Spleen (tissue), 13 donors: ENCODE measurements at places on chromosomes 6 and 20.

DNA sequence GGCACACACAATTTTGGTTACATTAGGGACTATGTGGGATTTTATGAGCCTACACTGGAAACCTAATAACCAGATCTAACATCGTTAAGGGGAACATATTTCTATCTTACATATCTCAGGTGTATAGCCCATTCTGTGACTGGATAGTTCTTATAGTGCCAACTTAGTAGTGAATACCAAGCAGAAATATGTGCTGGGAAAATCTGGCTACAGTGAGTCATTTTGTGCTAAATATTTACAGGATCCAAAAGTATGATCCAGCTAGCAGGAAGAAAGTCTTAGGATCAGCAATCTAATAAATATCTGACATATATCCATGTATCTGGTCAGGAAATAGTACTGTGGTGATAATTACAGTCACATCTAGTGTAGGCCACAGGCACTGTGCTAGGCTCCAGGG lies 94.6 kb upstream of the INSM1 start:
- DNase-seq, result no peak

DNA sequence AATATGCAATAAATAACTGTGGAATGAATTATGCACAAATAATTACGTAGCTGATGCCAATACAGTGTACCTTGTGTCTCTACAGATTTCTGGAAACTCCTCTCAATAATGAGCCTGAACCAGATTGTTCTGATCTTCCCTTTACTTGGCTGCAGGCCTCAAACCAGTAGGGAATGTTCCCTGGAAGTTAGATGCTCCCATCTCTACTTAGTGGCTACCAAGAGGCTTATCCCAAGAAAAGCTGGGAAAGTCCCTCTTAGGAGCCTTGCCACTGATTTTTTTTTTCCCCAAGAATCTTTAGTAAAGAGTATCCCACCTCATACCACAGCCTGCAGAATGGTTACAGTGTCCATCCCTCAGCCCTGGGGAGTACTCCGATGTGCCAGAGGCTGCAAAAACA lies 702.1 kb downstream of the RFPL4B start:
- DNase-seq, result no peak

GRCh38 chr6:159887146-159887545 lies 3.6 kb upstream of the MAS1 start:
- no peak for DNase-seq

- DNase-seq, result no peak
These were observed 65.9 kb downstream of the TMEM244 start for GRCh38 chr6:129795261-129795660.

GRCh38 chr6:30207619-30208295 lies 5.4 kb downstream of the TRIM26 start:
- DNase-seq, result no peak

GRCh38 chr6:151610326-151610725 lies 116.5 kb downstream of the CCDC170 start:
- no peak for DNase-seq

DNA sequence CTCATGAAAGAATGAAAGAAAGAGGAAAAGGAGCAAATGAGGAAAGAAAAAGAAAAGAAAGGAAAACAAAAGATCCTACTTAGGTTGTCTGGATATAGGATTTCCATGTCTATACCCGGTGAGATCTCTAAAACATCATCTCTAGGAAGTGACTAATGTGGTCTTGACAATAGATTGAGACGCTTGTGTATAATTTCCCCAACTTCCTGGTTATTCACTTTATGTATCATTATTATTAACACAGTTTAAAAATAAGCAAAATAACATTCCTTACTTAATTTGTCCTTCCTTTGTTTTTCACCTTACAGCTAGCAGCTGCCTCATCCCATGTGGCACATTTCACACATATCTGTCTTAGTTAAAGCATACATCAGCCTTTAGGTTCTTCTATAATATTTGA lies 27.0 kb downstream of the LAMA4 start:
- DNase-seq, result no peak

GRCh38 chr20:61608275-61609085 lies 356.4 kb downstream of the CDH4 start:
- DNase-seq, result no peak

- DNase-seq, result no peak
These were observed 33.0 kb downstream of the CARMIL1 start for GRCh38 chr6:25312034-25312620.

DNA sequence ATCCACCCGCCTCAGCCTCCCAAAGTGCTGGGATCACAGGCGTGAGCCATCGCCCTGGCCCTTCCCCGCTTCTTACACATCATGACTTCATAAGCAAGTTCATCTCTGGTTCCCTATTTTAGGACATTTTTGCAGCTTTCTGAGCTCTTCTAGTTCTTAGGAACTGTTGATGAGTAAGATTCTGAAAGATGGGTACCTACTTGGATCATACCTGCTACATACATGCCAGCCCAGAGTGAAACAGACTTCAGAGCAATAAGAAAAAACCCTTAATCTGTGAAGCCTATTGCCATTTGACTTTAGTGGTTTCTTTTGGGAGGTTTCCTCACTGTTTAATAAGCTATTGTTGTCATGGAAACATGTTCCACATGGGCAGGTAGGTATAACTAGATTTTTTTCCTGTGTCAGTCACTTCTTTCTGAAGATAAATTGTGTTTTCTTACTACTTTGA lies 27.9 kb upstream of the TMEM217 start:
- no peak for DNase-seq

- DNase-seq, result no peak
These were observed 131.0 kb upstream of the BMP2 start for GRCh38 chr20:6636209-6637159.

DNA sequence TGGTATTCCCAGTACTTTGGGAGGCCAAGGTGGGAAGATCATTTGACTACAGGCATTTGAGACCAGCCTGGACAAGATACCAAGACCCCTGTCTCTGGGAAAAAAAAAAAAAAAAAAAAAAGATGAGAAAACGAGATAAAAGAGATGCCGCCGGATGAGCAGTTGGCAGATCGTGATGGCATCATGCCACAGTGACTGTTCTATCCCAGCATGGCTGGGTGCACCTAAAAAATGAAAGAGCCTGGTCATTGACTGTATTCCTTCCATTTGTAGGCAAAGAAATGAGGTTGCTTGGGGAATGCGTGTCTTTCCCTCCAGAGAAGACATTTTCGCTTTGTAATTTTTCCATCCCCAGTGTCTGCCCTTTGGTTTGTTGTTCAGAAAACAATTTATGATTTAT lies 12.9 kb downstream of the AKAP12 start:
- DNase-seq, result no peak

DNA sequence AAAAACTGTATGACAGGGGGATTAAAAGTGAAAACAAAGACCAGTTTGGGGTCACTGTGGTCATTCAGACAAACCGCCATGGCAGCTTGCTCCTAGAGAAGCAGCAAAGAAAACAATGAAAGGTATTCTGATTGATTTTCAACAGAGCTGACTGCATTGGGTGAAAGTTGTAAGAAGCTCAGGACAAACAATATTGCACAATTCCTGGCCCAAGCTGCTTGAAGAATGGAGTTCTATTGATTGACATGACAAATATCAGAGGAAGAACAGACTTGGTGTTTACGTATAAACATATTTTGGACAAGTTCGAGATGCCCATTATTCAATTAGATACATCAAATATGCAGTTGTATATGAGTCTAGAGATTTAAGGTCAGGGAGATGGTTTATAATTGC lies 62.0 kb downstream of the TRIM38 start:
- DNase-seq, result no peak
